Retina (tissue), 1 donor: ENCODE measurements at places on chromosomes 2 and 18.

GRCh38 chr2:46569766-46570165, 90.4 kb downstream of the TMEM247 start:
- DNase-seq: no peak

GRCh38 chr18:50306944-50307343, 19.5 kb upstream of the CXXC1 start:
- no peak for DNase-seq

DNA sequence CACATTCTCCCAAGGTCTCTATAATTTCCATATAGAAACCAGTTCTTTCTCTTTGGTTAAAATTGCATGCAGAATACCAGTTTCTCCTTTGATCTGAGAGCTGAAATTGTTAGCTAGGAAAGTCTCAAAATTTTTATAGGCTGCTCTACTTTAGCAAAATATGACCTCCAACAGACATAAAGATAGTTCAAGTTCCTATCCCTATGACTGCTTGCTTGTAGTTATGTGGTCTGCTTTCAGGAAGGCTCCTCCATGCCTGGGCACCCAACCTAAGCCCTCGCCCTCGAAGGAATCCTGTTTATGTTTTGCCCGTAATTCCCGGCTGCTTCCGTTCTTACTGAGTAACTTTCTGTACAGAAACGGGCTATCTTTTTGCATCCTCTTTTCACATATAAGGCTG, 28.0 kb upstream of the LTBP1 start:
- no peak for DNase-seq

GRCh38 chr2:3785220-3785889, 82.0 kb downstream of the DCDC2C start:
- no peak for DNase-seq
